HTR-8/SVneo (cell line): ENCODE measurements at places on chromosomes 11 and 22.

- no peak for DNase-seq
Observed at GRCh38 chr11:2563213-2564007, 118.6 kb downstream of the KCNQ1 start.

DNA sequence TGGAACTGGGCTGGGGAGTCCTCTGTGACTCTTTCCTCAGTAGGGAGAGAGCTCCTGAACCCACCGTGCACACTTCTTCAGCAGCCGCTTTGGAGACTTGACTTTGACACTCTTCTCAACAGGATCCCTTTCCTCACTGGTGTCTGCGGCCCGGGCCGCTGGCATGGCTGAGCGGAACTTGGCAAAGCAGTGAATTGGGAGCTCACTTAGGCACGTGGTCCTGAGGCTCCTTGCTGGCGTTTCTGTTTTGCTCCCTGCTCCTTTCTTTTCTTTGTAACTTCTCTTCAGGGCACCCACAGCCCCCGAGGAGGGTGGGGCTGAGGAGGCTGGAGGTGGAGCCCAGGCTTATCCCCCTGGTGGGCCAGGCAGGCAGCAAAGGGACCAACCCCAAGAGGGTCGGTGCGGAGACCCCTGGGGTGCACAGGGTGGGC lies 8.4 kb upstream of the KCNQ1OT1 start:
- no peak for DNase-seq

GRCh38 chr11:35083181-35083430 lies 55.9 kb upstream of the CD44 start:
- DNase-seq = no peak

DNA sequence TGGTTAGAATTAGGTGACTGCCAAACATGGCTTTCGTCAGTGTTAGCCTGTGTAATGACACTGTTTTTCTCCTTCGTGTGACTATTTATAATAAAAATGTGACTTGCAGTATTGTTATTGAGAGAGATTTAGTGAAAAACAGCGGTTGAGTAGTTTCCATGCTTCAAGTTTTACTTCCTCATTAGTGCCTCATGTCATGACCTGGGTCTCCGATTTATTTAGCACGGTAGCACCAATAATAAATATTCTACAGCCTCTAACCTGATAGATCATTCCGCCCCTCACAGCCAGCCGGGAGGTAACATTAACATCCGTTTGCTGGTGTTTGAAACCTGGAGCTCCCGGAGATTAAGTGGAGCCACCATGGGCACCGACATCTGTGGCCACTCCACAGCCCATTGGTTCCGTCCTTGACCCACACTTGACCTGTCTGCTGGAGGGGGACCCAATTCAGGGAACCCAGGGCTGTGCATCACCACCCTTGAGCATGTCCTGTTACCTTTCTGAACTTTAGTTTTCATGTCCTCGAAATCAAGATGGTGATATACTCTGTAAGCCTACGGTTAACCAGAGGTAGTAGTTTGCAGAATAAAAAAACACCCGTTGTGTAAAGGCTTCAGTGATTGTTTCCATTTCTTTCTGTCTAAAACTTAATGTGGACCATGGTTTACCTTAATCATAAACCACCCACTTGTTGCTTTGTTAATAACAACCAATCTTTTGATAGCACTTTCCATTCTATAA lies 104.1 kb downstream of the ATXN10 start:
- DNase-seq = no peak

GRCh38 chr11:118227865-118228785 lies 3.3 kb upstream of the JAML start:
- DNase-seq = no peak
